ENCODE measurements at places on chromosomes 16 and 17.

DNA sequence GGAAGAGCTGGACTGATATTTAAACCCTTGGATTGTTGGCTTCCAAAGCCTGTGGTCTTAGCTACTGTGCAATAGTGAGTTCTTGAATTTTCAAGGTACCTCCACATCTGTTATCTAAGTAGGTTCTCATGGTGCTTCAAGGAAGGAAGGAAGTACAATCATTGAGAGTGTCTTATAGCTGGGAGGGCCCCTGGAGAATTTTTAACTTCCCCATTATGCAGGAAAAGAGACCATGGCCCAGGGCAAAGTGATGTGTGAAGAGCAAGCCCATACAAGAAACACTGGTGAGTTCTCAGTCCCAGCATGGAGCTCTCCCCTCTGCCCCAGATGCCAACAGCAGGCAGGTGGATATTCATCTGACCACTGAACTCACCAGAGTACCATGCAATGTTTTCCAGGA, 169.0 kb upstream of the IRX6 start:
- DNase-seq = no peak

DNA sequence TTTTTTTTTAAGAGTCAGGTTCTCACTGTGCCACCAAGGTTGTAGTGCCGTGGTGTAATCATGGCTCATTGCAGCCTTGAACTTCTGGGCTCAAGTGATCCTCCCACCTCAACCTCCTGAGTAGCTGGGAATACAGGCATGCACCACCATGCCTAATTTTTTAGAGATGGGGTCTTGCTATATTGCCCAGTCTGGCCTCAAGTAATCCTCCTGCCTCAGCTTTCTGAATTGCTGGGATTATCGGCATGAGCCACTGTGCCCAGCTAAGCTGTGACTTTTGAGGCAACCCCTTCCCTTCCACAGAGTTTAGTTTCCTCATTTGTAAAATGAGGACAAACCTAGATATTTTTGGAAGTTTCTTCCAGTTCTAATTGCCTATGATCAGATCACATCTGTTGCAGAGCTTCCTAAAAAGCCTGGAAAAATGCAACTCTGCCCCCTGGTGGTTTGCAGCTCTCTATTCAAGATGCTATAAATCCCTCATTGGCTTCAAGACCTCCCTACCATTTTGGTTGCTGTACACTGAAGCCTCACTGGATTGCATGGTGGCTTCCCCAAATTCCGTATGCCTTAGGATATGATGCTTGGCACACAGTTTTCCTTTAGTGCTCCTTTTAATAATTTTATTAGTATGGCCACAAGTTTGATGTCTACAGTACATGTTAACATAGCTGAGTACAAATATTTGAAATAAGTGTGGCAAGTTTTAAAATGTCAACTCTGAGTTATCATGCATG, 19.3 kb downstream of the GDE1 start:
- peak; percentile 76 for DNase-seq

DNA sequence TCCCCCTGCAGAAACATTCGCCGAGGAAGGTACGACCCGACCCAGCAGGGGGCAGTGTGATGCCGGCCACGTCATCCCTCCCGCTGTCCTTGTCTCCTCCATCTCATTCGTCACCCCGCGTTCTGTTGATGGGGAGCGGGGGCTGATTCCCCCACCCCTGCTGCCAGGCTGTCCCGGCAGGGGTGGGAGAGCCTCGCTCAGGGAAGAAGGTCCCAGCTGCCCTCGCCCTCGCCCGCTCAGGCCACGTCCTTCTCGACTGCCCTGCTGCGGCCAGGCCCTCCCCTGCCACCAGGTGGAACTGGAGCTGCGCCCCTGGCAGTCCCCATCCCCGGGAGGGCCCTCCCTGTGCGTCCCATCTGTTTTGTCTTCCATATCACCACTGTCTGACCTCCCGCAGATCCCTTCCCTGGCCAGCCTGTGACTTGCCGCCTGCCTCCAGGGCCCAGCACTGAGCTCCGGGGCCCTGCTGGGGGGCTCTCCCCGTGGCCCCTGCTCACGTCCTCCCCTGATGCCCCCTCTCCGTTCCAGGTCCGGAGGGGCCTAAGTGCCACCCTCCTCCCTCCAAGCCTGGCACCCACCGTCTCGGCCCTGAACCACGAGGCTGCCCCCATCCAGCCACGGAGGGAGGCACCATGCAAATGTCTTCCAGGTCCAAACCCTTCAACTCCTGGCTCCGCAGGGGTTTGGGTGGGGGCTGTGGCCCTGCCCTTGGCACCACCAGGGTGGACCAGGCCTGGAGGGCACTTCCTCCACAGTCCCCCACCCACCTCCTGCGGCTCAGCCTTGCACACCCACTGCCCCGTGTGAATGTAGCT, 20.6 kb downstream of the ADAM11 start:
- peak; percentile 87 for DNase-seq

DNA sequence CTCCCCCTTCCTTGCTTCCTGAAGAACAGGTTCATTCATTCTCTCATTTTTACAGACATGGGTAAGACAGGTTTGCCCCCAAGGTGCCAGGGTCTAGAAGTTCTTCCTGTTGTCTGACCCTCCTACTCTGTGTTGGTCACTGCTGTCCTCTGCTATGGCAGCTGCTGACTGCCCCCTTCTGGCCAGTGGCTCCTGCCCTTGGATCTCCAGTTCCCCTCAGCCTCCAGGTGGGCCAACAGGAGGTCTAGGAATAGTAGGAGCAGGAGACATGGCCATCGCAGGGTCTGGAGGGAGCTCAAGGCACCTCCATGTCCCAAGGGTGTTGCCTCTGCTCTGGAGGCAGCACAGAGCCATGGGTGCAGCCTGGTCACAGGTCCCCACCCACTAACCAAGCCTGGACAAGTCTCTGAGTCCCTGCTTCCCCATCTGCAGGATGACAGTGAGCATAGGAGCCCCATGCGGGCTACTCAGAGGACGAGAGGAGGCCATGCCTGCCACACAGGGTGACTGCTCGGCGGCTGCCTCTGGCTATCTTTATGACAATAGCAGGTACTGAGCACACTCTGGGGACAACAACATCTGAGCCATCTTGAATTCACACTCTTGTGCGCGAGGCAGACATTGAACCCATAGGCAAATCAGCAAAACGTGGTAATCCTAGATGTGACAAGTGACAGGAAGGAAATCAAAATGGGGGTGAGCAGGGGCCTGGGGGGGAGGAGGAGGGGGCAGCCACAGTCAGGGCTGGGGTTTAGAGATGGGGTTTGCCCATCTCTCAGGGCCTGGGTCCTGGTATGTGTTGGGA, 27.0 kb upstream of the NXPH3 start:
- no peak for DNase-seq

DNA sequence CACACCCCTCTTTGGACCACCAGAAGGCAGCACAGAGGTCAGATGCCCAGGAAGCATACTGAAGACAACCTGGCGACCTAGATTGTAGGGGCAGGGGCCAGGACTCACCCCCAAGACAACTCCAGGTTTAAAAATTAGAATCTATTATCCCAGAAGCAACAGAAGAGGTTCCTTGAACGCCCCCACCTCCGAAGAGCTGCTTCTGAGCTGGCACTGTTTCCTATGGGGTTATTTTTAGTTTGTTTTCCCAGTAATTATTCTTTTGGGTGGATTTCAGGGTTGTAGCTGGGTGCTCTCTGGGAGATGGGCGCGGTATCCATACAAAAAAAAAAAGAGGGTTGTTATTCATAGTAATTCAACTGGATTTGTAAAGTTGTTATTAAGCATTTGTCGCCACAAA, 10.4 kb upstream of the TMEM132E start:
- DNase-seq = no peak

DNA sequence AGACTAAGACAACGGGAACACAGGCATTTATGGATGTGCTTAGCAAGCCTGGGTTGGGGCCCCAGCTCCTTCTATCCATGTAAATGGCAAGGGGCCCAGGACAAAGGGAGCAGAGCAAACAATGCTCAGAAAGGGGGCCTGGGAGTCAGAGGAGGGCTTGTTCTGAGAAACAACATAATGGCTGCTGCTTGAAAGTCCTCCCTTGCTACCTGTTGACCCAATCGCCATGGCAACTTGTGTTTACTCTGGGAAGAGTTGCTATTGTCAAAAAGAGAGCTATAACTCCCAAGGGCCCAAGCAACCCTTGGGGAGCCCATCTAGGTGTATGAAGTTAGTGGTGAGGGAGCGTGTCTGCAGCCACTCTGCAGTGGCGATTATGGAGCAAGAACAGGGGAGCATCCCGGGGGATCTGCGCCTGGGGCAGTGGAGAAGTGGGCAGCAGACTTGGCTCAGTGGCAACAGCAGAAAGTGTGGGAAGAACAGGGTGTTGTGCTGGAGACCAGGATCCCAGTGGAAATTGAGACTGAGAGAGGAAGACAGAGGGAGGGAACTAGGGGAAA, 118.7 kb upstream of the NLRP1 start:
- no peak for DNase-seq

DNA sequence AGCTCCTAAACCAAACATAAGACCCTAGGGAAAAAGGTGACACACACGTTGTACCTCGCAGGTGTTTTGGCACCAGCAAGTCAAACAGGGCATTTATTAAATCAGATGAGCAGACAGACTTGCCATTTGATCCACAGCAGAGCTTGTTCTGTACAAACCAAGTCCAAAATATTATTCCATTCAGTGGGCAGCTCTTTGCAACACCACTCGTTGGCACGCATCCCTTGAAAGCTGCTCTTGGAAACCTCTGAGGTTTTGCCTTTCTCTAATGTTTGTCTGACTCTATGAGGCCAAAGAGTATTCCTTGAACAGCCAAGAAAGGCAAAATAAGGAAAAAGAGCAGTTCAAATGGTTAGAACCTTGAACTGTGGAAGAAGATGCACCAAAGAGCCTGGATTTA, 12.7 kb downstream of the TMEM100 start:
- no peak for DNase-seq

DNA sequence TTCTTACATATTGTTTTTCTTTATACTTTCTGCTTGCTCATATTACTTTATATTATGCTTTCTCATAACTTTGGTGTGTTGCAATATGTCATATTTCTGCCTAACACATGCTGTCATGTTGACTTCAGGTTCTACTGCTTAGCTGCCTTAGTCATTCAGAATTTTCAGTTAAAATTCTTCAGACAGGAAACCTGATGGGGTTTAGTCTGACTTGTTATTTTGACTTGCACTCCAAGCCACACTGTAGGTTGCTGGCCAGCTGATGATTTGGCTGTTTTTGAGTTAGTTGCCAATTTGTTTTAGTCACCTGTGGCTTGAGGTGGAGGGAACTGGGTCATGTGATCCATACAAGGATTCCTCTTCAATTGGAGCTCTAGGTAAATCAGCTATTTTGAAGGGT, 315.4 kb downstream of the MAP2K6 start:
- DNase-seq = no peak

All from aorta (tissue), 5 donors.